ENCODE measurements at places on chromosomes 1 and 21.

DNA sequence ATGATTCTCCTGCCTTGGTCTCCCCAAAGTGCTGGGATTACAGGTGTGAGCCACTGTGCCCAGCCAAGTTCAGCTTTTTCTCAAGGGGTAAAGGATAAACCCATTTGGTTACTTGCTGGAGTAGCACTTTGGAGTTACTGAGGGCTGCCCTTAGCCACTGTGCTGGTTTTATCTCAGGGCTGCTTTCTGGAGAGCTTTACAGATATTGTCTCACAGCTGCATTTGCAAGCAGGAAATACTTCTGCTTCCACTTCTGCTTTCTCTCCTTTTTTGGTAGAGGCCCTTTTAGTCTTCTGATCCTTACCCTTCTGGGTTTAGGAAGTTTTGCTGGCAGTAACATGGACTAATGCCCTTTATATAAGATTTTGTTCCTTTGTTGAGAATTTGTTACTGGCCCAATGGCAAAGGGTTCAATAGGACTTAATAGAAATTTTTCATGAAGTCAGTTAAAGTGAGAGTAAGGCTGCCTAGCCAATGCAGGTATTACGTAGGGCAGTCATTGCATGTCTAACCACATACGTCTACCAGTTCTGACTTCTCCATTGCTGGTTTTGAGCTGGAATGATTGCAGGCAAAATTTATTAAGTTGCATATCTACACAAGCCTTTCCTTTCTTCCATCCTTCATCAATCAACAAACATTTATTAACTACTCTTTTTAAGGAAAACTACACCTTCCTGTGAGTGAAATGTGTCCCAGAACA is 24.4 kb downstream of the CAP1 start:
- no peak for DNase-seq

- no peak for DNase-seq
These were observed 174.8 kb downstream of the PBX1 start for GRCh38 chr1:164733734-164734133.

DNA sequence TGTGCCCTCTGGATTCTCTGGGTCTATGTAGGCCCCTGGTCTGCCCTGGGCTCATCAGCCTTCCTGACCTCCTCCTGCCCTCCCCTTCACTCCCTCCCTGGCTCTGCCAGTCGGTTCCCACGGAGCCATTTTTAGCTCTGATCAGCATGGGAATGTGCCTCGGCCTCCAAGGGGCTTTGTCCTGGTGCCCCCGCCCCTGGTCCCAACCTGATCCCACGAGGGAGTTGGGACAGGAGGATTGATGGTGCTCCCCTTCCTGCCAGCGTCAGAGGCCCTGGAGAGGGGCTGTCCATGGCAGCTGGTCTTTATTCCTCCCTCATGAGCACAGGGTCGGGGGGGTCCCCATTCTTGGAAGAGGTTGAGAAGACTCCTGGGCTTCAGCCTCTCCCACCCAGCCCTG is 24.9 kb downstream of the ETNK2 start:
- no peak for DNase-seq

GRCh38 chr1:96522927-96523326 is 198.7 kb upstream of the PTBP2 start:
- no peak for DNase-seq

DNA sequence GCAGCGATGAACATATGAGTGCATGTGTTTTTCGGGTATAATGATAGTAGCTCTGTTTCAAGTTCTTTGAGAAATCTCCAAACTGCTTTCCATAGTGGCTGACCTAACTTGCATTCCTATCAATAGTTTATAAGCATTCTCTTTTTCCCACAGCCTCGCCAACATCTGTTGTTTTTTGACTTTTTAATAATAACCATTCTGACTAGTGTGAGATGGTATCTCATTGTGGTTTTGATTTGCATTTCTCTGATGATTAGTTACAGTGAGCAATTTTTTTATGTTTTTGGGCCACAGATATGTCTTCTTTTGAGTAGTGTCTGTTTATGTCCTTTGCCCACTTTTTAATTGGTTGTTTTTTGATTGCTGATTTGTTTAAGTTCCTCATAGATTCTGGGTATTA is 10.6 kb upstream of the RUNX1 start:
- no peak for DNase-seq

GRCh38 chr1:206693592-206693991 is 8.9 kb downstream of the MAPKAPK2 start:
- DNase-seq: no peak

GRCh38 chr1:233294913-233295236 is 650 bp downstream of the PCNX2 start:
- no peak for DNase-seq

DNA sequence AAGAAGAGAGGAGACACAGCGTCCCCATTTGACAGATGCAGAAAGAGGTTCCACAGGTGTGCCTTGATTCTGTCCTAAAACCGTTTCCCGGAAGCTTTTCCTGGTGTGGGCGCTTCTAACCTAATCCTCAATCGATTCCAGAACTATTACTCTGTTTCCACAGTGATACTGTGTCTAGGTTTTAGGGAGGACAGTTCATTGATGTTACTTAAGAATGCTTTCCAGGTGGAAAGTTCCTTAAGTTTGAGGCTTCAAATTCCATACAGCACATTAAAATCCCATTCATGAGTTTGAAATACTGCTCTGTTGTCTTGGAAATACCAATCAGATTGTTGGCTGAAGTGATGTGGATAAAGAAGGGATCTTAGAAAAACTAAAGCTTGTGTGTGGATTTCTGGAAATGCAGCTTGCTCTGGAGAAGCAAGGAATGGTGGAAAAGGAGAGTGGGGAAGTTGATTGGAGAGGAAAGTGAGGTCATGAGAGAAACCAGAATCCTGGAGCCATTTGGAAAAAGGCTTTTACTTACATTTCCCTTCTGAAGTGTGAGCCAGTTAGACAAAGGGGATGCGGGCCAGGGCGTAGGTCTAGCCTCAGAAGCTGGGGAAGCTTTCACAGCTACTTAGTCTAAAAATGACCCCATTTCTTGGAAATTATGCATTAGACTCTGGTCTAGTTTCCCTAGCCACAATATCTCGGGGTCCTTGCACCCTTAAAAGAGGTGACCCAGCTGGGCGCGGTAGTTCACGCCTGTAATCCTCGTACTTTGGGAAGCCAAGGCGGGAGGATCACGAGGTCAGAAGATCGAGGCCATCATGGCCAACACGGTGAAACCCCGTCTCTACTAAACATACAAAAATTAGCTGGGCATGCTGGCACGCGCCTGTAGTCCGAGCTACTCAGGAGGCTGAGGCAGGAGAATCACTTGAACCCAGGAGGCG is 6.7 kb downstream of the ELF3 start:
- no peak for DNase-seq

DNA sequence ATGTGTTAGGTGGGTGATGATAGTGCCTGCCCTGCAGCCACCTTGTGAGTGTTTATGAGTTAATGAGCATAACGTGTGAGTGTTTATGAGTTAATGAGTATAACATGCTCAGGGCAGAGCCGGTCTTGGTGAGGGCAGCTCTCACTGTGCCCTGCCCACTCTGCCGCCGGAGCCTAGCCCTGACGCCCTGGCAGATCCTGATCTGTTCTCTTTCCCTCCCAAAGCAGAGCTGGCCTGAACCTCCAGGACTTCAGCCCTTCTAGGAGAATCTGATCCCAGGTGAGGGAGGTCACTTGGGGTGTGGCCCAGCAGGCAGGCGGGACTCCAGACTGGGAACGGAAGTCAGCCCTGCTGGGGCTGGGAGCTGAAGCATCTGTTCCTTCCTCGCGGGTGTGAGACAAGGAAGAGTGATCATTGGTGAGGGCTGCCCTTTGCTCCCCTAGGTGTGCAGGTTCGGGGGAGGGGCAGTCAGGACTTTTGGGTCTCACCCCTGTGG is 5.7 kb downstream of the FBLIM1 start:
- no peak for DNase-seq

DNA sequence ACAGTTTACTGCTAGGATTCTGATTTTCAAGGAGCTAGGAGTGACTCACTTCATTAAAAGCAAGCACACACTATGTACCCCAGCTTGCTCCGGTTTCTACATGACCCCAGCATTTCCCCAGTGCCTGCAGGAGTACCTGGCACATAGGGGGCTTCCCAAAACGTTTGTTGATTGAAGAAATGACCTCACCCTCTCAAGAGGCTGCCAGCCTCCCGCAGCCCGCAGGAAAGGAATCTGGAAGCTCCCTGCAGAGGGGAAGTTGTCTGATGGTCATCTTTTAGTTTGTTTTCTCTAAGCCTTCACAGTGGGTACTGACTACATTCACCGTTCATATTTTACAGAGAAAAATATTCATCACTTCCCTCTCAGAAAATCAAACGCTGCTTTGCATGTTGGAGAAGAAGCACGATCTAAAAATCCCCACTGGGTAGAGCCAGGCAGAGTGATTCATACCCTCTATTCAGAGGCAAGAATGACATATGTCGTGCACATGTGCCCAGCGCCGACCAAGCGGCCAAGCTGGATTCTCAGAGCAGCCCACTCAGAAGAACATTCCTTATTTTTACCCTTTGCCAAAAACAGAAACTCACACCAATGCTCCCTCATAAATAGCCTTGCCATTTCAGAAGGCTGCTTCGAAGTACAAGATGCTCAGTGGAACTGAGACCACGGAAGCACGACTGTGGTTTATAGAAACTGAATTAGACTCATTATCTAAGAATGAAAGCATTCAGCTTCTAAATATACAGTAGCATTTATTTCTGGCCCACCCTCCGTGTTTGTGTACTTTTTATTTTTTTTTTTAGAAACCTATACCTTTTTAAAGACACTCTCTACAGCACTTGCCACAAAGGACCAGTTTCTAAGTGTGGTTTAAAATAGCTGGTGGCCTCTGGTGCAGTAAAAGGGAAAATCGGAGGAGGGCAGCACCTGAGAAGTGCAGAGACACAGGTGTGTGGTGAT is 143.2 kb downstream of the MIS18A start:
- no peak for DNase-seq

- no peak for DNase-seq
These were observed 143.5 kb upstream of the GORAB start for GRCh38 chr1:170388489-170388888.

- no peak for DNase-seq
These were observed 80.5 kb downstream of the MPZL1 start for GRCh38 chr1:167802235-167802634.

- no peak for DNase-seq
These were observed 17.2 kb downstream of the VCAM1 start for GRCh38 chr1:100736746-100737145.

DNA sequence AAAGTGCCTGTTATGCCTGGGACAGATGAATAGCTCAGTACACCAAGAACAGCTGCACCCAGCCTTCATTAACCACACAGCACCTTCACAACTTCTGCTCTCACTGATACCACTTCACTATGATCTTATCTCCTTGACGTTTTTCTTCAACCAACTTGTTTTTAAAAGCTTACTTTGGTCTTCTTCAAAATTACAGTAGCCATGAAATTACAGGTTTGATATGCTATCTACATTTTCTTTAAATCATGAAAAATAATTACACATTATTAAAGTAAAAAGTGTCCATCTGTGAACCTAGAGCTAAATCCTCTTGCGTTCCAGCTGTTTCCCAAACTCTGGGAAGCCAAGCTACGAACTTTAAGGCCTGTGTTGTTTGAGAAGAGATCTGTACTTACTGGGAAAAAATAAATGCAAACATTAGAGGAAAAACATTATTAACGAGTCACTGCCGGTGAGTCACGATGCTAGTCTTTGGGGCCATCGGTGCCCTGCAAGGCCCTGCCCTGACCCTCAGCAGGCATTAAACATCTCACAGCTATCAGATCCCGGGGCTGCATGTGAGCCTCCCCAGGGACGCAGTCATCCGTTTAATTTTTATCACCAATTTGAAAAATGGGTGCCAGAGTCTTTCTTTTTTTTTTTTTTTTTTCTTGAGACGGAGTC is 56.3 kb upstream of the GPR153 start:
- no peak for DNase-seq

DNA sequence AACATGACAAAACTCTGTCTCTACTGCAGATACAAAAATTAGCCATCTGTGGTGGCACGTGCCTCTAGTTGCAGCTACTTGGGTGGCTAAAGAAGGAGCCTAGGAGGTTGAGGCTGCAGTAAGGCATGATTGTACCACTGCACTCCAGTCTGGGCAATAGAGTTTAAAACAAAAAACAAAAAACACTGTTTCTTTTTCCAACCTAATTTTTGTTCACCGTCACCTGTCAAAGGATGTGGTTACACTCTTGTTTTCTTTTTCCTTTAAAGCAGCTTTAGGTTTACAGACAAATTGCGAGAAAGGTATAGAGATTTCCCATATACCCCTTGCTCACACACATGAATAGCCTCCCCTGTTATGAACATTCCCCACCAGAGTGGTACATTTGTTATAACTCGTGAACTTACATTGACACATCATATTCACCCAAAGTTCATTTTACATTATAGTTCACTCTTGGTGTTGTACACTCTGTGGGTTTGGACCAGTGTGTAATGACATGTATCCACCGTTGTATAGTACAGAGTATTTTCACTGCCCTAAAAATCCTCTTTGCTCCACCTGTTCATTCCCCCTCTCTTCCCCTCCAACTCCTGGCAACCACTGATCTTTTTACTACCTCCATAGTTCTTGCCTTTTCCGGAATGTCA is 26.2 kb downstream of the SMG7 start:
- no peak for DNase-seq

- no peak for DNase-seq
These were observed 43.1 kb upstream of the TNFSF18 start for GRCh38 chr1:173093691-173094445.

DNA sequence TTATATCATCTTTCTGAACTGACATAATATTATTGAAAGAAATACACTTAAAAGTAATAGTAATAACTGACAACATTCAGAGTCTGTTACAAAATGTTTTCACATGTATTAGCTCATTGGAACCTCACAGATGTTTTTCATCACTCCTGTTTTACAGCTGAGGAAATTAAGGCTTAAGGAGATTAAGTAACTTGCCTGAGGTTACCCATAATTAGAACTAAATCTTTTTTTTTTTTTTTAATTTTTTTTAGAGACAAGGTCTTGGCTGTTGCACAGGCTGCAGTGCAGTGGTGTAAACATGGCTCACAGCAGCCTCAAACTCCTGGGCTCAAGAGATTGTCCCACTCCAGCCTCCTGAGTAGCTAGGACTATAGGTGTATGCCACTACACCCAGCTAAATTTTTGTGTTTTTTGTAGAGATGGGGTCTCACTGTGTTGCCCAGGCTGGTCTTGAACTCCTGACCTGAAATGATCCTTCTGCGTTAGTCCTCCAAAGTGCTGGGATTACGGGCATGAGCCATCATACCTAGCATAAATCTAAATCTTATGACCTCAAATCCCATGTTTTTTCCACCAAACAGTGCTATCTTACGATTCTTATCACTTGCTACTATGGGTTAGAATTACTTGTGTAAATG is 64.7 kb upstream of the MACF1 start:
- no peak for DNase-seq

- DNase-seq: no peak
These were observed 19.3 kb downstream of the SPEN start for GRCh38 chr1:15866721-15867201.

DNA sequence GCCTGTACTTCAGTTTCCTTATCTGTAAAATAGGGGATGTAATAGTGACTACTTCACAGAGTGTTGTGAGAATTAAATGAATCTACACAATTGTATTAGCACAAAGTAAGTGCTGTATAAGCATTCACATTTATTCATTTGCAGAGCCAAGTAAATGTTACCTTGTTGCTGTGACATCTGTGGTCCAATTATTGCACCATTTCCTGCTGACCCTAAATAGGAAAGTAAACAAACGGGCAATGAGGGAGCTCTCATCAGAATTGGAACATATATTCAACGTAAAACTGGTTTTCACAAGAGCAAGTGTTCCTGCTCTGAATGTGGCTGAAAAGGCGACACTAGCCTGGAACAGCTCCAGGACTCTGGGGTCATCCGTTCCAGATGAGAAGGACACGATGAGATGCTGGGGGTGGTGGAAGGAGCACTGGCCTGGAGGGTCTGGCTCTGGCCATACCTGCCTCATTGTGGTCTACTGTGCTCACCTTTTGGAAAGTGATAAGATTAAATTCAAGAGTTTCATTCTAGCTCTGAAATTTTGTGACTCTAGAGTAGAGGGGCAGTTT is 34.5 kb downstream of the PROX1 start:
- DNase-seq: no peak
